ENCODE measurements at places on chromosomes 16 and 17.
A peak's percentile ranks its signal among the peaks of the same experiment; 100 is the strongest.

- DNase-seq = no peak
Observed at GRCh38 chr17:38561416-38562214, 44.1 kb downstream of the SRCIN1 start.

GRCh38 chr16:50371936-50372595, 3.3 kb upstream of the BRD7 start:
- DNase-seq = no peak

DNA sequence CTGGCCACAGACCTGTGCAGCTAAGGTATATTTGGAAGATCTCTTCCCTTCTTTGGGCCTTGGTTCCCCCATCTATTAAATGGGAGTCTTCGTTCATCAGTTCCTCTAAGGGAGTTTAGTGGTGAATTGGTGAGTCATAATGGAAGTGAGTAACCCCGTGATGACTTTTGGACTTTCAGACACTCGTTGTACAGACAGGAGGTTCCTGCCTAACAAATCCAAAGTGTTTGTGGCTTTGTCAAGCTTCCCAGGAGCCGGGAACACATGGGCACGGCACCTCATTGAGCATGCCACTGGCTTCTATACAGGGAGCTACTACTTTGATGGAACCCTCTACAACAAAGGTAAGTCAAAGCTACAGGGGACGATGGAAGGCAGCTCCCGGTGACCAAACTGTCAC, 40.4 kb downstream of the WSCD1 start:
- no peak for DNase-seq

GRCh38 chr16:89330177-89330856, 112.8 kb downstream of the ZNF778 start:
- DNase-seq = no peak

DNA sequence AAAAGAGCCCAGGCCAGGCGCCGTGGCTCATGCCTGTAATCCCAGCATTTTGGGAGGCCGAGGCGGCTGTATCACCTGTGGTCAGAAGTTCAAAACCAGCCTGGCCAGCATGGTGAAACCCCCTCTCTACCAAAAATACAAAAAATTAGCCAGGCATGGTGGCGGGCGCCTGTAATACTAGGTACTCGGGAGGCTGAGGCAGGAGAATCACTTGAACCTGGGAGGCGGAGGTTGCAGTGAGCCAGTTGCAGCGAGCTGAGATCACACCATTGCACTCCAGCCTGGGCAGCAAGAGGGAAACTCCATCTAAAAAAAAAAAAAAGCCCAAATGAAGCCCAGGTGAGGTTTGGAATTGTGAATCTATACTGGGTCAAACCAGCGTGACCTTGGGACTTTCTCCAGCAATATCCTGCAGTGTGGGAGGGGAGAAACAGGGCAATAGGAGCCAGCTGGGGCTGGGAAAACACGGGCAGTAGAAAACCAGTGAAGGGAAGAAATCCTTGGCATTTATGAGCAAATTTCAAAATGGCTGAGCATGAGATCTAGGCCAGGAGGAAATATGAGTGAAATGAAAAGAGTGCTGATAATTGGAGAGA, 8.2 kb upstream of the DHX8 start:
- DNase-seq = no peak

GRCh38 chr17:34892461-34893249, 68.6 kb downstream of the CCT6B start:
- peak; percentile 29 for DNase-seq

GRCh38 chr17:72250206-72250605, 129.4 kb downstream of the SOX9 start:
- no peak for DNase-seq

Data from NCI-H1092 treated with DMSO at 0.1 percent for 48 hours (cell line).